ENCODE measurements at places on chromosomes 3 and 15.

- no peak for DNase-seq
Observed at GRCh38 chr15:28904541-28905315, 19.0 kb downstream of the APBA2 start.

GRCh38 chr15:67843571-67844387 lies 3.9 kb upstream of the RNU6-1 start:
- no peak for DNase-seq

DNA sequence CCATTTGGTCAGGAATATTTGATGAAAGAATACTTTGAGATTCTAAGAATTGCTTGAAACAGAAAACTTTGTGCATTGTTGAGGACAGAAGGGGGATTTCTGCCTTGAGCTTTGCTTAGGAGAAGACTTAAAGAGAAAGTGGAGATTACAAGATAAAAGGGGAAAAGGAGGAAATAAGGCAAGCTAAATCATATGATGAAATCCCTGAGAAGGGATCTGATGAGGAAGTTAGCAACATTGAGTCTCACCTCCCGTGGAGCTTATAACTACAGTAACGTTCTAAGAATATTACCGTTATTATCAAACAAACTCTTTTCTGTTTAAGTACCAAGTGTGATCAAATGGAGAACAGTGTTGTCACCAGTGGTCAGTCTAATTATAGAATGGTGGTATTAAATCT lies 414.7 kb upstream of the NAALADL2 start:
- no peak for DNase-seq

- DNase-seq, result no peak
Observed at GRCh38 chr3:134330883-134331810, 43.1 kb downstream of the AMOTL2 start.

- no peak for DNase-seq
Observed at GRCh38 chr3:188026191-188026968, 127.6 kb upstream of the LPP start.

GRCh38 chr3:131110087-131110486 lies 83.4 kb downstream of the NEK11 start:
- no peak for DNase-seq

DNA sequence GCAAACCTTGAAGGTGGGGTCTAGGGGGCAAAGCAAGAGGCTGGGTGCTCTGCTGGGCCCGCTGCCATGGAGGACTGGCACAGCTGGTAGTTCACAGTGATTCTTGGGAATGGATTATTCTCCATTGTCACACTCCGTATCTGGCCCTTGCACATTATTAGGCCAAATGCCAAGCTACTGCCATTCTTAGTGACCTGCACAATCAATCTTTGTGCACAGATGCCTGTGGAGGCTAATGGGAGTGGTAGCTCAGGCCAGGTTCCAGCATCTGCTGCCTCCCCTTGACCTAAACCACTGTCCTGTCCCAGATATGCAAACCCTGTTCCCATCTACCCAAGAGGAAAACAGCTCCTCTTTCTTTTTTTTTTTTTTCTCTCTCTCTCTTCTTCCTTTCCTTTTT lies 67.5 kb downstream of the TIPARP start:
- DNase-seq, result no peak

- DNase-seq, result no peak
Observed at GRCh38 chr3:192842138-192842537, 75.5 kb downstream of the MB21D2 start.

DNA sequence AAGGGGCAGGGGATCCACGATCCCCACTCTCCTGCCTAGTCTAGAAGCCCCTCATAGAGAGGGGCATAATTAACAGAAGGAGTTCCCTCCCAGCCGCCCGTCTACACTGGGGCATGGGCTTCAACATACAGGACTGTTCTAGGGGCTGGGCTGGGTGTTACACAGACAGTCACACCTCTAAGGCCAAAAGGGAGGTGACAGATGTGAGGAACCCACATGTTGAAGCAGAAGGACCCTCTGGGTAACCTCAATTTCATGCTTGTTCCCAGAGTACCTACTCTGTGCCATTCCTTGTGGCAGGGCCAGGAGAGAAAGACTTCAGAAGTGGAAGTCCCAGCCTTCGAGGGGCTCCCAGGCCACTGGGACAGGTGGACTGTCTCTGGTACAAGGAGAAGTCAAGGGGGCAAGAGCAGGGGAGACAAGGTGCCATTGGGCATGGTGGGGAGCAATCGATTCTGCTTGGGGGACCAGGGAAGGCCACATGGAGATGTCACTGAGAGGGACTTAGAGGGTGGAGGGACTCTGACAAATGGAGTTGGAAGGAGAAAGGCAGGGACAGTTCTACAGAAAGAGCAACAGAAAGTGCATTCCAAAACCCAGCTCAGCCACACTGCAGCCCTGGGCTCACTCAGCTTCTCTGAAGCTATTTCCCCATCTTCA lies 71.3 kb downstream of the CPN2 start:
- no peak for DNase-seq

- DNase-seq, result no peak
Observed at GRCh38 chr3:149647812-149648211, 10.0 kb downstream of the WWTR1 start.

- DNase-seq, result no peak
Observed at GRCh38 chr3:15553749-15554148, 32.2 kb upstream of the COLQ start.

GRCh38 chr3:160698599-160699195 lies 21.7 kb downstream of the ARL14 start:
- DNase-seq, result no peak

GRCh38 chr3:13281507-13282357 lies 138.4 kb downstream of the NUP210 start:
- no peak for DNase-seq

- DNase-seq, result no peak
Observed at GRCh38 chr15:62758126-62758951, 284.2 kb upstream of the TPM1 start.

- peak; percentile 10 for DNase-seq
Observed at GRCh38 chr15:59138243-59138642, 33.3 kb downstream of the CCNB2 start.

DNA sequence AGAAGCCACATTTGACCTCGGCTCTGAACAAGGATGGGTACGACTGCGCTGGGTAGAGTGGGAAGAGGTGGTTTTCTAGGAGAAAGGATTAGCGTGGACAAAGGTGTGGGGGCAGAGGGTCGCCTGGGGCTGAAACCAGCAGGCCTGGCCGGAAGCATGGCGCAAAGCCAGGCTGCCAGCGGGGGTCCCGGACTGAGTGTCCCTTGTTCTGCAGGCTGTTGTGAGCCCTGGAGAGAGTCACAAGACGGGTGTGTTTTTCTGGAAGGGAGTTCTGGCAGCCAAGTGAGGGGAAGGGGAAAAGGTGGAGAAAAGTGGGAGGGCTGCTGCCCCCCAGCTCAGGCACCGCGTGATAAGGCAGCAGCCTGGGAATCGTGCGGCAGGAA lies 98.5 kb upstream of the MEF2A start:
- DNase-seq, result no peak

GRCh38 chr3:16412192-16412800 lies 101.2 kb downstream of the RFTN1 start:
- no peak for DNase-seq

DNA sequence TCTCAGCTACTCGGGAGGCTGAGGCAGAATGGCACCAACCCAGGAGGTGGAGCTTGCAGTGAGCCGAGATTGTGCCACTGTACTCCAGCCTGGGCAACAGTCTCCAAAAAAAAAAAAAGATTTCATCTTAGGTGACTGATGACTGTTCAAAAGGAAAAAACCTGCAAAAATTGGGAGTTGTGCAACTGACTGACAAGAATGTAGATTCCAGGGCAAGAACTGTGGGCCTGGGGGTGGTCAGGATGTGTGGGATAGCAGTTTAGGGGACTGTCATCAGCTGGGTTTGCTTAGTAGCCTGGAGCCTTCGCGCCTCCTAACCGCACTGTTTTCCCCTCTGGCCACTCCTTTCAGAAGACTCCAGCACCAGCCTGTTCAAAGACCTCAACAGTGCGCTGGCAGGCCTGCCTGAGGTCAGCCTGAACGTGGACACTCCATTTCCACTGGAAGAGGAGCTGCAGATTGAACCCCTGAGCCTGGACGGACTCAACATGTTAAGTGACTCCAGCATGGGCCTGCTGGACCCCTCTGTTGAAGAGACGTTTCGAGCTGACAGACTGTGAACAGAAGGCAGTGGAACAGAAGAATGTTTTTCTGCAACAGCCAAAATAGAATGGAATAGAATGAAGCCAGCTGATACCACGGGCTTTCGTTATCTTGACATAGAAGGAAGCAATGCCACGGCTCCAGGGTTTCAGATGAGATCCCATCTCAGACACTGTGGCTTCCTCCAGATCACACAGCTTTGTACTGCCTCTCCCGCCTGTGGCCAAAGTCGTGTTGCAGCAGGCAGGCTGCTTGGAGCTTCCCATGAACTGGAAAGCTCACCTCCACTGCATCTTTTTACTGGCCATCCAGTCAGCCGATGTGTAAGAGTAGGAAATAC lies 75.3 kb upstream of the BLM start:
- no peak for DNase-seq

- DNase-seq, result no peak
Observed at GRCh38 chr15:85621094-85621493, 173.6 kb downstream of the KLHL25 start.

DNA sequence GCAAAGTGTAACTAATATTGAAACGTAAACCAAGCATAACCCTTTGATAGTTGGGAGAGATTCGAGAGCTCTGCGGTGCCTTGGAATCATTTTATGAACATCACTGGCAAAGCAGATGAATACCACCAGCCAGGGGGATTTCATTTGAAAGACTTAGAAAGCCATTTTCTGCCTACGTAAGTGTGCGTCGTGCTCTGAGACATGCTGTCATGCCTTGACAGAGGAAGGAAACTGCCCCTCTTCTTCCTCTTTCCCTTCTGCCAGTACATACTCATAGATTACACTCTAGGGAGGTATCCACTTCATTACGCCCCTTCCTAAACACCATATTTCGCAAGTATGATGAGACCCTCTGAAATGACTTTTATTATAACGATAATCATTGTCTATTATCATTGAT lies 3.3 kb upstream of the MTHFS start:
- DNase-seq, result no peak

- no peak for DNase-seq
Observed at GRCh38 chr3:107986505-107986904, 104.3 kb downstream of the CD47 start.

DNA sequence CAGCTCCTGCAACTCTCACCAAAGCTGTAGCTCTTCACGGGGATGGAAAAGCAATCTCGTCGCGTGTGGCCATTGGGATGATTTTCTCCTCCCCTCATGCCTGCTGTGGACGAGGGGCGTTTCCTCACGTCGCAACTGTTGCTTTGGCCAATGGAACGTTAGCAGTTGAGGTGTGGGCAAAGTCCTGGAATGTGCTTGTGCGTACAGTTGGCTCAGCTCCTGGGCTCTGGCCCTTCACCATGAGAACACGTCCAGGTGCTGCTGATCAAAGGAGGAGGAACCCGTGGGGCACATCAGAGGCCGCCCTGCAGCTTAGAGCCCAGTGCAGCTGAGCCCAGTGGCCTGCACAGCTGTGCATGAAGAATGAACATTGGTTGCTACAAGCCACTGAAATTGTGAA lies 186.1 kb downstream of the TJP1 start:
- no peak for DNase-seq

DNA sequence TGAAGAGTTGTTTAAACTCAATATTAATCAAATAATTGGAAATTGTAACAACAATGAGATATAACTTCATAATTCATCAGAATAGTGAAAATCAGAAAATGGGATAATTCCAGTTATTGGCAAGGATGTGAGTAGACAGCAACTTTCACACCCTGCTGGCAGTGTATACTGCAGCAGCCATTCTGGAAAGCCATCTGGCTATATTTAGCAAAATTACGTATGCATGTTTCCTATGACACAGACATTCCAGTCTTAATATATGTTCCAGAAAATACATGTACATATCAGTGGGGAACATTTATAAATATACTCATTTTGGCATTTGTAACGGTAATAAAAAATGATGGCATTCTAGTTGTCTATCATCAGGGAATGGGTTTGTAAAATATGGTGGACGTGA lies 564.1 kb downstream of the GBE1 start:
- DNase-seq, result no peak

GRCh38 chr3:121665488-121665887 lies 4.8 kb upstream of the HCLS1 start:
- DNase-seq, result no peak

DNA sequence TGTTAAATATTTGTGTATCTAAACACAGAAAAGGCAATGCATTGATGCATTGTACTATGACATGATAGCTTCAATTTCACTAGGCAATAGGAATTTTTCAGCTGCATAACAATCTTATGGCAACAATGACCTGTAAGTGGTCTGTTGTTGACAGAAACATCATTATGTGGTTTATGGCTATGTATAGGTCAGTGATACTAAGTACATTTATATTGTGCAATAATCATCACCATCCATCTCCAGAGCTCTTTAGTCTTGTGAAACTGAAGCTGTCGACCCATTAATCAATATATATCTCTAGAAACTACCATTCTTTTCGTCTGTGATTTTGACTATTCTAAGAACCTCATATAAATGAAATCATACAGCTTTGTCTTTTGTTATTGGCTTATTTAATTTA lies 200.1 kb upstream of the ZNF717 start:
- no peak for DNase-seq

- DNase-seq, result no peak
Observed at GRCh38 chr3:40768536-40768935, 243.8 kb downstream of the ZNF621 start.

DNA sequence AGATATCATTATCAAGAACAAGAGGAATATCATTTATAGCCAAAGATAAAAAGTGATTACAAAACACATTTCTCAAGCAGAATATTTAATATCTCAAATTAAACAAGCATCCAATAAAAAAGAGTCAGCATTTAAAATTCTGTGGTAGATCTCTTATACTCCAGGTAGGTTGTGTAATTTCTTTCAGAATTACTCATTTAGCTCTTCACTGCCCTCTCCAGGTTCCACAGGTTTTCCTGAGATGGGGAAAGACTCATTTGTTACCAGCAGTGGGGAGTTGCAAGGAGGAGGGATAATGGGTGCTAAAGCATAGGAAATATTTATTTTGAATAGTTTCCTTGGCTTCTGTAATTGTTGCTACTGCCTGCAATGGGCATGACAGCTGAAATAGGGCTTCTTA lies 83.1 kb upstream of the RASGRP1 start:
- no peak for DNase-seq

GRCh38 chr3:146504498-146505197 lies 35.3 kb upstream of the PLSCR2 start:
- no peak for DNase-seq
